ENCODE measurements at places on chromosomes 4 and X.

DNA sequence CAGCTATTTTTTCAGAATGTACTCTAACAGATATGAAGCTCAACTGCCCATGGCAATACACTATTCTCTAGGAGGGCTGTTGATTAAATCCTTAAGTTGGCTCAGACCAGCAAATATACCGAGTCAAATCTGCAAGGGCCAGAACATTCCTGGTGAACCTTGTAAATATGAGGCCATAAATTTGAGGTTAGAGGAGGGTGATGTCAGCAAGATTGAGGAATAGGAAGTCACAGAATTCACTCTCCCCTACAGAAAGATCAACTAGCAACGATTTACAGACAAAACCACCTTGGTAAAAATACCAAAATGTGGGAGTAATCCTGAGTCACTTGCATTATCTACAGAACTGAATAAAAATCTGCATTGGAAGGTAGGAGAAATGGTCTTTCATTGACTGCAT, 399.3 kb downstream of the GPM6A start:
- no peak for DNase-seq

- DNase-seq = no peak
These were observed 122.6 kb downstream of the SHISA3 start for GRCh38 chr4:42519803-42520417.

DNA sequence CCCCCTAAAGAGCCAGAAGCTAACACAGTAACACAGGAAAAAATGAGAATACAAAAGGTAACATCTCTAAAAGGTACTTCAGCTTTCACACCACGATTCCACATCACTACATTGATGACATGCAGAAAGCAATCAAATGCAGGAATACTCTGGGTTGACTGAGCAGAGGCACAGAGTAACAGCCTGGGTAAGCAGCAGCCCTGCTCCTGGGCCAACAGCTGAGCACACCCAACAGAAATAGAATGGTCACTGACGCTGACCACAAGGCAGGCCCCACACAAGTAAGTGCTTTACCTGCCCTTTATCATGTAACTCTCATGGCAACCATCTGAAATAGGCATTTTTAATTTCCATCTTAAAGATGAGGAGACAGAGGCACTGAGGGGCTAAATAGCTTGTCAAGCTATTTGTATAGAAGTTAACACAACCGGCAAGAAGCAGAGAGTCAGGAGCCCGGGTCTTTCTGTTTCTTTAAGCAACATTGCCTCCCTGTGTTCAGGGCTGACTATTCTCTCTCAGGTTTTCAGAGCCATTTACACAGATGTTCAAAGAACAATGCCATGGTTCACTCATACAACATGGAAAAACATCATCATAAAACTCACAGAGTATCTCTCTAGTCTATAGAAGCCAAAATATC, 168.9 kb downstream of the ZNF674 start:
- peak; percentile 10 for DNase-seq

DNA sequence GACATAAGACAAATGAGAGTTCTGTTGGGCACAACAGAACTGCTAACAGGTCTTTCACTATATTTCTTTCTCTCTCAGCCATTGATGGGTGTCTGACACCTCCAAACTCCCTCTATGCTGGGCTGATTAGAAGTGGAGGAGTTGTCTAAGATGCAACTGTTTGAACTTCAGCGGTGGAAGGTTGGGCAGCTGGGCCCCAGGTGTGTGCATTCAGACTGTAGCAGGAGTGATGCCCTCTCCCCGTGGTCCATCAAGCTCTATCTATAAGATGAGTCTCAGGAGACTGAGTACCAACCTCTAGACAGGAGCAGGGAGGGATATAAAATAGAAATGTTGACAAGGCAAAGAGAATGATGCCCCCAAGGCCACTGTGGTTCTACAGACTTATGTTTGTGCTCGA, 28.2 kb upstream of the CHRNA9 start:
- no peak for DNase-seq

- DNase-seq = no peak
These were observed 210.7 kb upstream of the SLC7A11 start for GRCh38 chr4:138452826-138453225.

DNA sequence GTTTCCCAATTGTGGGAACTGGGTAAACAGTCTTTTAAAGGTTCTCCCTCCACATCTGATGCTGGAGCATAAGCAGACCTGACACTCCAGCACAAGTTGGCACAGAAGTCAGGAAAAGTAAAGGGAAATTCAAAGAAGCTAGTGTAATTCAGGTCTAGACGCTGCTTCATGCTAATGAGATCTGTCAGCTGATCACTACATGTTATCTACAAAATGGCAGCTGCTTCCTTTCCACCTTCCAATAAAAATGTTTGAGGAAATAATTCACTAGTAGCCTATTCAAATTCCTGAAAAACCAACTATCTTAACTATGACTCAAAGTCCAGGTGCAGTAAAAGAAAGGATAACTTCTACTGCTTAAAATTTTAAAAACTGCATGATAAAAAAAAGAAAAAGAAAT, 29.3 kb downstream of the DCAF8L2 start:
- no peak for DNase-seq

GRCh38 chrX:8971116-8971515, 62.8 kb downstream of the FAM9B start:
- DNase-seq = no peak

DNA sequence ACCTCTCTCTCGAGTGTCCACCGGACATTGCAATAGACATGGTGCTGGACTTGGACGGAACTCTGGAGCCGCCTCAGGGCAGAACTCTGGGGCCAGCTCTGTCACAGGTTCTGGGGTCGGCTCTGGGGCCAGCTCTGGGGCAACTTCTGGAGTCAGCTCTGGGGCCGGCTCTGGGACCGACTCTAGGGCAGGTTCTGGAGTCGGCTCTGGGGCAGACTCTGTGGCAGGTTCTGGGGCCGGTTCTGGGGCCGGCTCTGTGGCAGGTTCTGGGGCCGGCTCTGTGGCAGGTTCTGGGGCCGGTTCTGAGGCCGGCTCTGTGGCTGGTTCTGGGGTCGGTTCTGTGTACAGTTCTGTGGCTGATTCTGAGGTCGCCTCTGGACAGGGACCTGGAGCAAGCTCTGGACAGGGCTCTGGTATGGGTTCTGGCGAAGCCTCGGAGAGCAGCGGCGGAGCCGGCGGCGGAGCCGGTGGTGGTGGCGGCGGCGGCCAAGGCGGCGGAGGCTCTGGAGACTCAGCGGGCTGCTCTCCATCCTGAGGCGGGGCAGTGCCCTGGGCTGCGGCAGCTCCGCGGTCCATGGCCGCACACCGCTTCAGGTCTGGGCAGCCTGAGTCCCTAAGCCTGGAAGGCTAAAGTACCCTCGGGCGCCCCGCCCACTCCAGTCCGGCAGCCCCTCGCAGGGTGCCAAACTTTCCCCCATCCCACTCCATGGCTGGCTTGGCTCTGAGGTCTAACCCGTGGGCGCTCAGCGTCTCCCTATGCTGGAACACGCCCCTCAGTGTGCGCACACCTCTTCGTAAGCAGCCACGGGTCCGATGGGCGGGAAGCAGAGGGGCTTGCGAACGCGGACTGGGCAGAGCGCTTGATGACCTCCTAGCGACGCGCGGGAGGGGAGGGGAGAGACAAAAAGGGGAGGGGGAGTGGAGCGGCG, at the start of gene DGKK:
TSS of gene DGKK (minus strand) at position 723 of the 929 bp plus-strand sequence. CDS start at position 576, 147 bp downstream.
- no peak for DNase-seq

GRCh38 chr4:168092176-168092712, at the start of gene ANXA10:
Gene ANXA10 (plus strand): TSS chr4:168092537. CDS start chr4:168092701, 164 bp downstream.
- no peak for DNase-seq

DNA sequence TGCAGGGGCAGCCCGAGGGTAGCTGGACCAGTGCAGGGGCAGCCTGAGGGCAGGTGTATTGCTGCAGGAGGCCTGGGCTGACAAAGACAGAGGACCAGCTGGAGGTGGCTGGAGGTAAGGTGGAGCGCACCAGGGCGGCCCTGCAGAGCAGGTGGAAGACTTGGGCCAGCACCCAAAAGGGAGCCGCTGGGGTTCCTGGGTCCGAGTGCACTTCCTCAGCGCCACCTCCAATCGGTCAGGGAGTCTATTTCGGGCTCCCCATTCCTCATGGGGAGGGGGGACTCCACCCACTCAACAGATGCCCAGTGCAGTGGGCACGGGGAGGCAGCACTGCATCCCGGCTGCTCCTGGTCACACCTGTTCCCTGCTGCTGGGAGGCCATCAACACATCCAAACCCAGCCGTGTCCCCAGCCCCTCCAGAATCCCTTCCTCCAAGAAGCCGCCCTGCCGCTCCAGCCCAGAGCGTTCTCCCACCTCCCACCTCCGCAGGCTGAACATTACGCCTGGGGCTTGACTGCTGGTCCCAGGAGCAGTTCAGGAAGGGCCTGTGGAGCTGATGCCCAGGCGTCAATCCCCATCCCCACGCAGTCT, 1.5 kb downstream of the LRPAP1 start:
- DNase-seq = no peak

GRCh38 chr4:12576409-12576808, 907.7 kb downstream of the RAB28 start:
- DNase-seq = no peak

DNA sequence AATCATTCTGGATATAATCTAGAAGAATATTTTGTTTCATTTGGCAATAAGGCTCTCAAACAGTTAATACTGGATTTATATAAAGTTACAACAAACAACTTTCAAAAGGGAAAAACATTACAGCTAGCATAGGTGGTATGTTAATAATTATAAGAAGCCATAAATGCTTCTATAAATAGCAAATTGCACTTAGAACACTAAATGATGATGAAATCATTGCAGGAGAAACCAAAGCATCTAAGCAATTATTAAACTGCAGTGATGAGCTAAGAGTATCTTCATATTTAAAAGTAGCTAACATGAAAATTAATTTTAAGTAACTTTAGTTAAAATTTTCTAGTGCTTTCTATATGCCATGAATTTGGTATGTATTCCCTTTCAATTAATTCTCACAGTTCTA, 189.5 kb downstream of the CENPC start:
- DNase-seq = no peak

- DNase-seq = no peak
These were observed 1037.1 kb downstream of the STPG2 start for GRCh38 chr4:97106161-97106560.

DNA sequence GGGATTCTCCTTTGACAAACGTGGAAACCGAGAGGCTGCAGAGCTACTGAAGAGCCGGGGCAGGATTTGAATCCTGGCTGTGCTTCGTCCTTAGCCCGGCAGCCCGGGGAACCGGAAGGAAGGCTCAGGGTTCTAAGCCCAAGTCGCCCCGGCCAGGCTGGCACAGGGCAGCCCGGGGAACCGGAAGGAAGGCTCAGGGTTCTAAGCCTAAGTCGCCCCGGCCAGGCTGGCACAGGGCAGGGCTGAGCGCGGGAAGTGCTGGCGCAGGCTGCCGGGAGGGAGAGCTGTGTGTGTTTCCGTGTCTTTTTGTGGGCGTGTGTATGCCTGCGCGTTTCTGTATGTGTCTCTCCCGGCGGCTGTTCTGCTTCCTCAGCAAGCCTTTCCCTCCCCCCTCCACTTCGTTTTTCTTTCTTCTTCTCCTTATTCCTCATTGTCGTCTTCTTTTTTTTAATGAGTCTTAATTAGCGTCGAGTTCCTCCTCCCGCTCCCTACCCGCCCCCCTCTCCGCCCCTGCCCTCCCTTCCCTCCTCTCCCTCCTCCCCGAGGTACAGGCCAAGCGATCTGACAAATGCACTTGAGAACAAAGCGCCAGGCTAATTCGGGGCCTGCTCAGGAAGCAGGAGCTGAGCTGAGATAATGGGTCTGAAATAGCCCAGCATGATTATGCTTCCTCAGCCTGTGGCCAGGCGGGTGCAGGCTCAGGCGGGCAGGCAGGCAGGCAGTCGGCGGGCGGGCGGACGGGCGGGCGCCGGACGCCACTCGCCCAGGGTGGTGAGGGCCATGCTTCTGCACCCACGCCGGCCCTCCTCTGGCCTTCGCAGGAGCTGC, 65.9 kb downstream of the EFNB1 start:
- no peak for DNase-seq

GRCh38 chrX:40462795-40463194, 118.0 kb upstream of the ATP6AP2 start:
- no peak for DNase-seq

DNA sequence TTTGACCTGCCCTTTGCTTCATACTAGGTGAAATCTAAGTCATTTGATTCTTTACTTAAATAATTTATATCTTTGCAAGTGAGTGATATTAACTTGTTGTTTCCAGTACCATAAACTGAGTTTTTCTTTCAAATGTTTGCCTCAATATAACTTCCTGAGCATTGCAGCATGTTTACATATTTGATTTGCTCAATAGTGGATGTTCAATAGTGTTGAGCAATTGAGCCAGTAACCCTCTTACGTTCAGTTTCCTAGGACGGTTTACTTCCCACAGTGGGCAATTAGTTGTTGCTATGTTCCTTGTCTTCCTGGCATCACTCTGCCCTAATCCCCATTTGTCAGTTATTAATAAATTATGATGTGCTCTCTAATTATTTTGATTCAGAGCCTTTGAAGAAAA, 278.5 kb downstream of the EPHA5 start:
- DNase-seq = no peak

- no peak for DNase-seq
These were observed 135.4 kb upstream of the FRMPD4 start for GRCh38 chrX:12002876-12003275.

GRCh38 chr4:158788516-158788915, 19.7 kb downstream of the FNIP2 start:
- no peak for DNase-seq

GRCh38 chr4:72489267-72489666, 79.8 kb downstream of the ADAMTS3 start:
- DNase-seq = no peak

DNA sequence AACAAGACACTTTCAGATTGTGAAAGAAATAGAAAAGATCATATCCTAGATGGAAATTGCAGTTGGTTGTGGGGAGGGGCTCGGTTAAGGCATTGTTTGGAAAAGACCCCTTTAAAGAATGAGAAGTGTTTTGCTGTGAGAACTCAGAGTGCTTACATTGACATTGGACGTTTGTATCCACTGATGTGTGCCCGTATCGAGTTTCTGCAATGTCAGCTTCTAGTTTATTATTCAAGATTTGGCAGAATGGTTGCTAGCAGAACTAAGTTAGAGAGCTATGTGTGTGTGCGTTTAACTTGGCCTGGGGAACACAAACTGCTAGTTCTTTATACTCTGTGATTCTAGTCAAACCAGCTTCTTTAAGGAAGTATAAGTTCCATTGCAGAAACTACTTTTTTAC, 2702.5 kb downstream of the PCDH7 start:
- DNase-seq = no peak

GRCh38 chrX:18698737-18699650, 8.5 kb upstream of the PPEF1 start:
- DNase-seq = no peak

- no peak for DNase-seq
These were observed 2.2 kb downstream of the SORCS2 start for GRCh38 chr4:7194251-7195140.

DNA sequence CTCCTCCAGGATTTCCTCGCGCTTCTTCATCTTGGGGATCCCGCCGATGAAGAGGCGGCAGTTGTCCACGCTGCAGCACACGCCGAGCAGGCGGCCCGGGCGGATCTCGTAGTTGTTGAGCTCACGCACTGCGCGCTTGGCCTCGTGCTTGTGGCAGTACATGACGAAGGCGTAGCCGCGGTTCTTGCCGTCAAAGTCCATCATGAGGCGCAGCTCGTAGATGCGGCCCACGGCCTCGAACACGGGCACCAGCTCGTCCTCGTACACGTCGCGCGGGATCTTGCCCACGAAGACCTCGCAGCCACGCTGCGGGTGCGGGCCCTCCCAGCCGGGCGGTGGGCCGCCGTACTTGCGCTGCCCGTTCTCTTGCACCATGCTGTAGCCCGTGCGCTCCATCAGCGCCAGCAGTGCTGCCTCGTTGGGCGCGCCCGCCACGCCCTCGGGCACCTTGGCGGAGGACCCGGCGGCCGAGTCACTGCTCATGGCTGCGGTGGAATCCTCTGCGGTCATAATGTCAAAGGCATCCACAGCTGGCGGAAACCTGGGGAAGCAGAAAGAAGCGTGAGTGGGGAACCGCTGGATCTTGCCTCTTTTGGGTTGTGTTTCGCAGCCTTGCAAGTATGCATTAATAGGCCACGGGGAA, 103.4 kb downstream of the CHRNA9 start:
- no peak for DNase-seq

Data from stimulated activated CD4-positive, alpha-beta T cell treated with anti-CD3 and anti-CD28 coated beads, Interleukin-12 subunit alpha, Interleukin-12 subunit beta, amount 100 ng/mL, for 24 hours (primary cell).